ENCODE measurements at places on chromosomes 6 and 20.

- no peak for DNase-seq
Observed at GRCh38 chr6:11848346-11848651, 69.7 kb upstream of the ADTRP start.

GRCh38 chr20:50920997-50921396 is 10.2 kb downstream of the ADNP start:
- DNase-seq: no peak

- no peak for DNase-seq
Observed at GRCh38 chr6:1767481-1768246, 157.9 kb downstream of the FOXC1 start.

- no peak for DNase-seq
Observed at GRCh38 chr6:100257793-100258395, 206.8 kb downstream of the SIM1 start.

DNA sequence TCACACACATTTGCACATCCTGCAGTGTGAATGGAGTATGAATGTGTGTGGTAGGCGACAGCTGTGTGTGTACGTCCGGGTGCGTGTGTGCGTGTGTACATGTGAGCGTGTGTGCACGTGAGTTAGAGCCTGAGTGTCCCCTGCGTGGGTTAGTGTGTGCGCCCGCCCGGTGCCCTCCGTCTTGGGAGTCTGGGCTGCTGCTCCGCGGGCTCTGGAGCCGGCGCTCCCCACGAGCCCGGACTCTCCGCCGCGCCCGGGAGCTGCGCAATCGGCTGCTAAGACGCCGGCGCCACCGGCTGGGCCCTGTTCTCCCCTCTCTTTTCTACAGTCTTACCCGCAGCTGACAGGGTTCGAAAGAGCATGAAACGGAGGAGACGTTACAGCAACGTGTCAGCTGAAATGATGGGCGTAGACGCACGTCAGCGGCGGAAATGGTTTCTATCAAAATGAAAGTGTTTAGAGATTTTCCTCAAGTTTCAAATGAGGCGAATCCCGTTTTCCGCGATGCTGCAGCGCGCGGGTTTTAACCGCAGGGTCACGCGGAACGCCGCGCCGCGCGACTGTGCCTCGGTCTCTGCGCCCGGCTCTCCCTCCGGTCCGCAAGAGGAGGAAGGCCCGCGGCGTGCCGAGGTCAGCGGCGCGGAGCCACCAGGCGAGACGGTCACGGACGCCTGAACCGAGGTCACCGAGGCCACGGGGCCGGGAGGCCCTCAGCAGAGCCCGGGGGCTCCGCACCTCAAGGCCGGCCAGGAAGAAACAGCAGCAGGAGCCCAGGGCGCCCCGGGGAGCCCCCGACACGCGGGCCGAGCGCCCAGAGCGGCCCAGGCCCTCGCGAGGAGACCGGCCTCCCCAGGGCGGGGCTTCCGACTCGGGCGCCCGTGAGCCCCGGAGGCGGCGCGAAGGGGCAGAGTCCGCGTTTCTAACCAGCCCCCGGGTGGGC is 95.3 kb upstream of the BHLHE23 start:
- peak; percentile 37 for DNase-seq
